ENCODE measurements at places on chromosomes 6 and 20. TPM values are rescaled to one million over a fixed set of nuclear protein-coding genes. Genes with fewer than 3 reads are reported as not detected.

The CD40 gene
- total RNA-seq = 18.5 TPM

The SALL4 gene
- total RNA-seq = not detected

The RGL2 gene
- total RNA-seq = 107 TPM

The CD83 gene
- 1.2 TPM for total RNA-seq

The ZNF311 gene
- total RNA-seq = 1.6 TPM

The TMEM74B gene
- total RNA-seq = not detected

The YTHDF1 gene
- 59.1 TPM for total RNA-seq

Data from placental epithelial cell (primary cell).